ENCODE measurements at places on chromosomes 5 and 9.

DNA sequence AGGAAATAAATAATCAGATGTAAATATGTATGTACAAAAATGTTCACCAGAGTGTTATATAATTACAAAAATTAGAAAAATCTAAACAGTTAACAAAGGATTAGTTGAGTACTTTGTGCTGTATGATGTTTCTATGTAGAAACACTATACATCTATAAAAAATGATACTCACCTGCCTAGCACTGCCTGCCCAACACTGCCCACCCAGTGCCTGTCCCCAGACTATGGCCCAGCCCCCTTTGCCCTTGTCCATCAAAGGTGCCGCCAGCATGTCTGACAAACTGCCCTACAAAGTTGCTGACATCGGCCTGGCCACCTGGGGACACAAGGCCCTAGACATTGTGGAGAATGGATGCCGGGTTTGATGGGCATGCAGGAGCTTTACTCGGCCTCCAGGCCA lies 6.1 kb upstream of the MEGF9 start:
- H3K27ac ChIP-seq = no peak overlapping the region
- H3K4me3 ChIP-seq = no peak overlapping the region
- DNase-seq = no peak

DNA sequence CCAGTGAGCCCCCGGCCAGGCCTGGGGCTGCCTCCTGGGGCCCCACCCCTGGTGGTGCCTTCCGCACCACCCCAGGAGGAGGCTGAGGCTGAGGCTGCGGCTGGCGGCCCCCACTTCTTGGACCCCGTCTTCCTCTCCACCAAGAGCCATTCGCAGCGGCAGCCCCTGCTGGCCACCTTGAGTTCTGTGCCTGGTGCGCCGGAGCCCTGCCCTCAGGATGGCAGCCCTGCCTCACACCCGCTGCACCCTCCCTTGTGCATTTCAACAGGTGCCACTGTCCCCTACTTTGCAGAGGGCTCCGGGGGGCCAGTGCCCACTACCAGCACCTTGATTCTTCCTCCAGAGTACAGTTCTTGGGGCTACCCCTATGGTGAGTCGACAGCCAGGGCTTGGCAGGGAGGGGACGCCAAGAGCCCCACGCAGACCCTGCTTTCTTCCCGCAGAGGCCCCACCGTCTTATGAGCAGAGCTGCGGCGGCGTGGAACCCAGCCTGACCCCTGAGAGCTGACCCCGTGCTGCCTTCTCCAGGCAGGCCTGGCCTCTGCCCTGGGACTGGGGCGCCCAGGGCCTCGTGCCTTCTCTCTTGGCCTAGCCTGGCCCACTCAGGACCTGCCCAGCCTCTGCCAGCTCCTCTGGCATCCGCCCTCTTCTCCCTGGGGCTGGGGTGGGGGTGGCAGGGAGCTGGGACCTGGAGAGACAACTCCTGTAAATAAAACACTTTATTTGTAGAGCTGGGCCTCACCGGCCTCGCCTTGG lies 4.0 kb upstream of the EHMT1 start:
- no peaks in the 10 kb centered on the region for H3K27me3 ChIP-seq
- H3K4me3 ChIP-seq = no peak overlapping the region
- H3K36me3 ChIP-seq = peaks cover 26% of the 10 kb centered on the region
- no peak for DNase-seq

DNA sequence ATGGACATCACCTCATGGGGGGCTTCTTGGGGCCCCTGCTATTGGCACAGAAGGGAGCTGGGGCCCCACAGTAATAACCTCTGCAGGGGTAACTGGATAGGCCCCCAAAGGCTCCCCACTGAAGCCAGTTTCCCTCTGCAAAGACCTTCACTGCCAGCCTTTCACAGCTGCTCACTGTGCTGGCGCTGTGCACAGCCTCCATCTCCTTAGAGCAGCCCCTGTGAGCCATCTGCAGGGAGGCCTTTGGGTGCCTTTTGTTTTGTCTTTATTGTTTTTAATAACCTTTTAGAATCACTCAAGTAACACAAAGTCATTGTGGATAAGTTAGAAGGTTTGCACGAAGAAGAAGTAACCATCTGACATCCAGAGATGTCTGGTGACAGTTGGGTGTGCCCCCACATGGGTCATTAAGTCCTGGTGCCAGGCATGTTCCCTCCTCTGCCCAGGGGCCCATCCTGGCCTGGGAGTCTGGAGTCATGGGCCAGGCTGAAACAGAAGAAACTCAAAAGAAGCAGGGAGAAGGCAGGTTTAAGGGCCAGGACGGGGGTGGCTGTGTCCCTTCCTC lies 42.7 kb downstream of the NCS1 start:
- H3K36me3 ChIP-seq = peaks cover 8% of the 10 kb centered on the region
- H3K27ac ChIP-seq = peak overlapping the region; percentile 22
- no peaks in the 10 kb centered on the region for H3K27me3 ChIP-seq

GRCh38 chr5:40680741-40681362 lies 1.1 kb downstream of the PTGER4 start:
- no peak for DNase-seq
- H3K36me3 ChIP-seq = no peaks in the 10 kb centered on the region
- no peak overlapping the region for H3K27ac ChIP-seq
- no peaks in the 10 kb centered on the region for H3K4me1 ChIP-seq
- peak overlapping the region; percentile 77 for H3K4me3 ChIP-seq

DNA sequence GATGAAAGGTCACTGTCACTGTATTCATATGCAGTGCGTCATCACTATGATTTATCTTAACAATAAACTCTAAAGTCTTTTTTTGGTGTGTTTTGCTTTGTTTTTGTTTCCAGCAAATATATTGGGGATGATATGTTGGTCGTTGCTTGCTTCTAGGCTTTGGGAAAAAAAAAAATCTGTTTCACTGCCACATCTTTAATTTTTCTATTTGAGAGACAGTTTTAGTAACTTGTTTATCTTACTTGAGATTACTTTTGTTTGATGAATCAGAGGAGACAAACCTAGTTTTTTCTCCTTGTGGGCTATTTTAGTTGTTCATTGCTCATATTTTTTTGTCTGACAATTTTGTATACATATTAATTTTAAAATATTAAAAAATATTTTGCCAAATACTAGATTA lies 19.4 kb downstream of the CWC27 start:
- no peak overlapping the region for H3K4me3 ChIP-seq
- H3K27me3 ChIP-seq = no peaks in the 10 kb centered on the region
- no peaks in the 10 kb centered on the region for H3K4me1 ChIP-seq
- H3K27ac ChIP-seq = no peak overlapping the region

DNA sequence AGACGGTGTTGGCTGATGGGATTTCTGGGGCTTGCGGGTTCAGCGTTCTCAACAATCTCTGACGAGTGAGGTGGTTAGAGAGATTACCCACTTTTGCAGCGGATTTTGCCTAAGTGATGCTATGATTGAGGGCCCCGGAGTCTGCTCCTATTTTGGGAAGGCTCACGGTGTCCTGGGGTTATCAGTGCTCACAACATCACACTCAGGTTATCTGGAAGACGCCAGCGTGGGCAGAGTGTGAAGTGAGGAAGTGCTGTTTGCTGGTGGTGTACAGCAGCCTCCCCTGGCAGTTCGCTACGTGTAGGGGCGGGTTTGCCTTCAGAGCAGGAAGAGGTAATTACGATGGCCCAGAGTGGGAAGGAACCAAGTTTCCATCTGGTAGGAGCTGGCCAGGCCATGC lies 341.2 kb upstream of the IRX2 start:
- H3K27ac ChIP-seq = no peak overlapping the region
- H3K4me3 ChIP-seq = no peak overlapping the region
- DNase-seq = no peak

- no peaks in the 10 kb centered on the region for H3K36me3 ChIP-seq
- H3K27ac ChIP-seq = no peak overlapping the region
- no peaks in the 10 kb centered on the region for H3K27me3 ChIP-seq
- no peaks in the 10 kb centered on the region for H3K4me1 ChIP-seq
- H3K4me3 ChIP-seq = no peak overlapping the region
These were observed 5.5 kb downstream of the SLC9A3 start for GRCh38 chr5:518721-519120.

- no peak overlapping the region for H3K4me3 ChIP-seq
- peak overlapping the region; percentile 36 for H3K27ac ChIP-seq
- no peaks in the 10 kb centered on the region for H3K27me3 ChIP-seq
- no peak for DNase-seq
- H3K4me1 ChIP-seq = no peaks in the 10 kb centered on the region
These were observed 247.7 kb downstream of the PJA2 start for GRCh38 chr5:109161914-109162683.

DNA sequence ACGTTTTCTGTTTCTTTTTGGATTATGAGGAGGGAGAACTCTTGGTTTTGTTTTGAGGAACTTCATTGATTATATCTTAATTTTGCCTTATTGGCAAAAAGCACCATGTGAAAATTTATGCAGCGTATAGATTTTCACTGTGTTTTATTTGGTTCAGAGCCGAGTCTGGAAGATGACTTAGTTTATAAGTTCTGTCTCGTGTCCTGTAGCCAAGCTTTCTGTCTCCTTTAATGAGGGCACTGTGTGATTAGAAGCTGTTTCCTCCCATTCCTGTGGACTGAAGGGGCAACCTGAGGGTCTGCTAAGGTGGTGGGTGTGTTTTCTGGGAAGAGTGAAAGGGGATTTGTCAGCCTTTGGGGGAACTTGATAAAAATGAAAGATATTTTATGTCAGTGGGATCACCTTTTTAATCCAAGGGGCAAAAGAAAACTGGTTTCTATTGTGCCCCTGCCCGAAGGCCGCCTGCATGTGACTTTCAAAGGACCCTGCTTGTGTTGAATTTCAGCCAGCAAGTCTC lies 262.1 kb downstream of the FANCC start:
- H3K27me3 ChIP-seq = no peaks in the 10 kb centered on the region
- H3K4me3 ChIP-seq = peak overlapping the region; percentile 67
- H3K4me1 ChIP-seq = peaks cover 64% of the 10 kb centered on the region
- H3K27ac ChIP-seq = peak overlapping the region; percentile 84
- H3K36me3 ChIP-seq = no peaks in the 10 kb centered on the region

- no peaks in the 10 kb centered on the region for H3K36me3 ChIP-seq
- no peaks in the 10 kb centered on the region for H3K27me3 ChIP-seq
- no peak overlapping the region for H3K4me3 ChIP-seq
These were observed 32.9 kb downstream of the NDUFS6 start for GRCh38 chr5:1834022-1834551.

- no peak for DNase-seq
- H3K4me3 ChIP-seq = no peak overlapping the region
These were observed 7.9 kb downstream of the G3BP1 start for GRCh38 chr5:151779531-151780125.

DNA sequence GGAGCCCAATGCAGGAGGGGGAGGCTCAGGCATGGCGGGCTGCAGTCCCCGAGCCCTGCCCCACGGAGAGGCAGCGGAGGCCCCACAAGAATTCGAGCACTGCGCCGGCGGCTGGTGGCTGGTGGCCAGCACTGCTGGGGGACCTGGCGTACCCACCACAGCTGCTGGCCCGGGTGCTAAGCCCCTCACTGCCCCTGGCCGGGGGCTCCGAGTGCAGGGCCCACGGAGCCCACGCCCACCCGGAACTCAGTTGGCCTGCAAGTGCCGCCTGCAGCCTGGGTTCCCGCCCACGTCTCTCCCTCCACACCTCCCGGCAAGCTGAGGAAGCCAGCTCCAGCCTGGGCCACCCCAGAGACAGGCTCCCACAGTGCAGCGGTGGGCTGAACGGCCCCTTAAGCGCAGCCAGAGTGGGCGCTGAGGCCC lies 780.3 kb downstream of the DTWD2 start:
- no peak for DNase-seq
- H3K4me3 ChIP-seq = no peak overlapping the region
- no peaks in the 10 kb centered on the region for H3K27me3 ChIP-seq
- no peak overlapping the region for H3K27ac ChIP-seq
- H3K4me1 ChIP-seq = no peaks in the 10 kb centered on the region
